Adipocyte (in vitro differentiated cells): ENCODE measurements at places on chromosomes 5 and 9.

DNA sequence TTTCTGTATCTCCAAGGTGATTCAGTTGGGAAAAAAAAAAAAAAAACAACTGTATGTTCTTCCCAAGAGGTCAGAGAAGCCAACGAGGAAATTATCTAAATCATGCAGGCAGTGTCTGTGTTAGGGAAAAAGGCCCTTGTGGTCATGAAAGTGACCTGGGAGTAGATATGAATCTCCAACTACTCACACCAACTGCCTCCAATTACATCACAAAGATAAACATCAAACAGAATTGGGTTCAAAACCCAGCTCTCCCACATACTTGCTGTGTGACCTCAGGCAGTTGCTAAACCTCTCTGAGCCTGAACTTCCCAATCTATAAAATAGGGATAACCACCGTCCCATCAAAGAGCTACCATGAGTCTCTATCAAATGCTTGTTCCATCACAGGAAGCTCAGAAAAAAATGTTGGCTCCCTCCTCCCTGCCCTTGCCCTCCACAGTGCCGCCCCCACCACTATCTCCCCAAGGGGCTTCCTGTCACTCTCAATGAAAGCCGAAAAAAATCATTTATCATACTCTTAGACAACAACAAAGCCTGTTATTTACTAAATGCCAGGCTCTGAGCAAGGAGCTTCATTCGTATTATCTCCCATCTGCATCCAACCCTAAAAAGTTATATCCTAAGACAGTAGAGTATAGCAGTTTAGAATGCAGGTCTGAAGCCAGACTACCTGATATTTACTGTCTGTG is 42.9 kb downstream of the CDK5RAP2 start:
- no peak for DNase-seq

DNA sequence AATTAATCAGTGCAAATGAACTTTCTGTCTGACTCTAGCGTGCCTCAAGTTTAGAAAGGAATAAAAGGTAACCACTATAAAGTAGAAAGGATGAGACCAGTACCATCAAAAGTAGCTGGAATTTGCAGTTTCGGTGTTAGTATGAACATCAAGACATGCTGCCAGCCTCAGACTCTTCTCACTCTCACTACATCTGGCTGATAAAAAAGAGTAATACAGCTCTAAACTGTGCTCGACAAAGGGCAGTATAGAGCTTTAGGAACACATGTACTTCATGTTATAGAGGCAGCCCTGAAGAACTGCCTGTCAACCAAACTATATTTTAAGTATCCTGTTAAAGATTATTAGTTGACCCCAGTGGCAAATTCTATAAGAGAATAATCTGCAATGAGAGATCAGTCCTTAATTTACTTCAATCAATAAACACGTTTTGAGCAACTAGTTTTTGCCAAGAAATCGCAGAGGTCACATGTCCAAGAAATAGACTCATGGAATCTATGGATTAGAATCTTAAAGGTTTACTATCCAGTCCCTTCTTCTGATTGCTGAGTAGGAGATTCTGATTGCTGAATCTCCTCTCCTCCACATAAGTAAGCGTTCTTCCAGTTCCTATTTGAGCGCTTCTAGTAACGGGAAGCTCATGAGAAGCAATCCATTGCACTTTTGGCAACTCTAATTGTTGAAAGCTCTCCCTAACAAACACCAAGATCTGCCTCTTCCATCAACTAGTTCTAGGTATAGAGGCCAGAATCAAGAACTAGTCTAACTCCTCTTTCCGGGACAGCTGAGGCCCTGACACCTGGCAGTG is 941 bp downstream of the XPA start:
- DNase-seq: peak; percentile 11

DNA sequence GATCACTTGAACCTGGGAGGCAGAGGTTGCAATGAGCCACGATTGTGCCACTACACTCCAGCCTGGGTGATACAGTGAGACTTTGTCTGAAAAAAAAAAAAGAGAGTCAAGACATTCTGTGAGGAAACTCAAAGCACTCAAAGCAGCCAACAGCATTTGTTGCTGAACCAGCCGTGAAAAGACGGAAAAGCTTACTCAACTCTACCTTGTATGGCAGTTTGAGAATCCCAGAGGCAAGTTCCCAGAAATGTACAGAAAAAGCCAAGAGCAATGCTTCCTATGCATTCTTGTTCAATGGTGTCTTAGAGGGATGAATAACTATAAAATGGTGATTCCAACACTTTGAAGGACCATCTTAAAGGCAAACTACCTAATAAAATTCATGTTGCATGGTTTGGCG is 170.2 kb downstream of the HSD17B3 start:
- no peak for DNase-seq

- DNase-seq: no peak
Measured at GRCh38 chr5:83589786-83590185, 118.2 kb downstream of the VCAN start.

GRCh38 chr5:152638996-152639552 is 234.0 kb upstream of the NMUR2 start:
- DNase-seq: no peak
